Activated naive CD8-positive, alpha-beta T cell treated with anti-CD3 and anti-CD28 coated beads, Interleukin-2, amount 10 ng/mL, durations not matched to agents 7 days and 5 days (primary cell): ENCODE measurements at places on chromosomes 11 and 22. TPM values are rescaled to one million over a fixed set of nuclear protein-coding genes. Genes with fewer than 3 reads are reported as not detected.

DBX1 gene
- not detected for total RNA-seq

MFRP gene
- total RNA-seq = not detected

ABTB2 gene
- 0.97 TPM for total RNA-seq

EXT2 gene
- 28.8 TPM for total RNA-seq

EMID1 gene
- total RNA-seq = not detected

ETS1 gene
- total RNA-seq = 568 TPM

DERL3 gene
- total RNA-seq = 9.6 TPM

HBB gene
- total RNA-seq = not detected

AMOTL1 gene
- total RNA-seq = 4.4 TPM

HEPACAM gene
- total RNA-seq = not detected

RFPL1 gene
- total RNA-seq = not detected

SLC5A1 gene
- not detected for total RNA-seq

VSTM5 gene
- not detected for total RNA-seq

CCDC88B gene
- 142 TPM for total RNA-seq

C11orf87 gene
- not detected for total RNA-seq

OR52A1 gene
- total RNA-seq = not detected

CRYBB2 gene
- not detected for total RNA-seq

NAV2 gene
- total RNA-seq = 4.1 TPM

SELENOO gene
- 27.9 TPM for total RNA-seq

TMEM225 gene
- total RNA-seq = not detected

MEI1 gene
- total RNA-seq = 52.1 TPM

SHANK3 gene
- not detected for total RNA-seq

LRRN4CL gene
- total RNA-seq = 0.19 TPM

TSPAN4 gene
- 19.0 TPM for total RNA-seq
